ENCODE measurements at places on chromosomes 13 and 19.

GRCh38 chr19:3893509-3894179 lies 13.2 kb downstream of the ATCAY start:
- no peak for DNase-seq

- no peak for DNase-seq
These were observed 955.4 kb downstream of the EFNB2 start for GRCh38 chr13:105579821-105580710.

- no peak for DNase-seq
These were observed 28.8 kb downstream of the ACTN4 start for GRCh38 chr19:38676023-38676877.

DNA sequence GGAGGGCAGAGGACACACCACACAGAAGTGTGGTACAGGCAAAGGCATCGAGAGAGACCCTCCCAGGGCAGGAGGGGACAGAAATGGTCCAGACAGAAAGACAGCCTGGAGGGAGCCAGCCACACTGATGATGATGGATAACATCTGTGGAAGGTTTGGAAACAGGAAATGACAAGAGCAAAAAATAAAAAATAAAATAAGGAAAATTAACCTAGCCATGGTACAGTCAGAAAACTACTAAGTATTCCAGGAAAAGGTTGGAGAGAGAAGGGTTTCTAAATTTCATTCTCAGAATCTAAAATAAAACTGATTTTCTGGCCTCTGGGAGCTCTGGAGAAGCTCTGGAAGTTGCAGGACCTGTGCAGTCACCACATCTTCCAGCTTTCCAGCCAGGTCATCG lies 115.2 kb upstream of the VSTM2B start:
- no peak for DNase-seq

DNA sequence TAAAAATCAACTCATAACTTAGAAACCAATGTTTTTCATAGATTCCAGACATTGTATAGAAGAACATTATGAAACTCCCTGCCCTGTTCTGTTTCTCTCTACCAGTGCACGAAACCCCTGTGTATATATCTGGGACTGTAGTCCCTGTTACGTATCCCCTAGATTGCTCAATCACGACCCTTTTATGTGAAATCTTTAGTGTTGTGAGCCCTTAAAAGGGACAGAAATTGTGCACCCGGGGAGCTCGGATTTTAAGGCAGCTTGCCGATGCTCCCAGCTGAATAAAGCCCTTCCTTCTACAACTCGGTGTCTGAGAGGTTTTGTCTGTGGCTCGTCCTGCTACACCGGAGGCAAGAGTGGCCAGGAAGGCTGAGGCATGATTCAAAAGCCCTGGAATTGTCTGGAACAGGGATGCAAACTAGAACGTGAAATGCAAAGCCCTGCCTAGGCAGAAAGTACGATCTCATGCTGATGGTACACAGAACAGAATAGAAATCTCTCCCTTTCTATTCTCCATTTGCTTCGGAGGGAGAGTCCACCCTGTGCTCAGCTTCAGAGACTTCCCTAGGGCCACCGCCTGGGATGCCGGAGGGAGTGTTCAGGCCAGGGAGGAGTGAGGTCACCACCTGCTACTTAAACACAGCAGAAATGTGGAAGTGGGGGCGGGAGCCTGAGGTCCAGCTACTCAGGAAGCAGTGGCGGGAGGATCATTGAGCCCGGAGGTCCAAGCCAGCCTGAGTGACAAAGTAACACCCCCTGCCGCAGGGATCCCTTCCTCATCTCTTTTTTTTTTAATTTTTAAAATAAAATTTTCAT lies 758 bp upstream of the ZNF888 start:
- no peak for DNase-seq

DNA sequence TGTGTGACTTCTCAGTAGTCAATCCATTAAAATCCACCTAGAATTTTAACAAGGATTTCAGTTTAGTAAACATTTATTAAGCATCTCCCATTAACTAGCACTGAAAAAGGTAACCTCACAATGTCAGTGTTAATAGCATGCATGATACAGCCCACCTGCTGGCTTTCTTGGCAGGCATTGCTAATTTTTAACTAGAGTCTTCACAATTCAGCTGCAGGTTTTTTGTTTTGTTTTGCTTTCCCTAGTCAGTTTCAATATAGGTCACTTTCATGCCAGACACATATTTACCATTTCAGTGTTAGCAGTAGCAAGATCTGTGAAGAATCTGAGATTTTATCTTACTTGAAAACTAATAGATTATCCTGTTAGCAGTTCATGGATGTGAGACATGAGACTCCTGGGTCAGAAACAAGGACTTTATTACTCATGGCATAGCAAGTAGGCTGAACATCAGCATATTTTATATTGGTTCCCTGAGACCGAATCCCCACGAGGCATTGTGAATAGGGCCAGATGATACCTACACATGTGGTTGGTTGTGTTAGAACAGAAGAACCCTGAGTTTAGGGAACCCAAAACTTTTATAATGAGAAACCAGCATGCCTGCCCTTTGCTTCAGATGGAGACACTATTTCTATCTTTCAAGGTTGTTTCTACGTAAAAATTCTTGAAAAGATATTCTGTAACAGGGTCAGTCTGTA lies 198.0 kb upstream of the HTR2A start:
- no peak for DNase-seq

DNA sequence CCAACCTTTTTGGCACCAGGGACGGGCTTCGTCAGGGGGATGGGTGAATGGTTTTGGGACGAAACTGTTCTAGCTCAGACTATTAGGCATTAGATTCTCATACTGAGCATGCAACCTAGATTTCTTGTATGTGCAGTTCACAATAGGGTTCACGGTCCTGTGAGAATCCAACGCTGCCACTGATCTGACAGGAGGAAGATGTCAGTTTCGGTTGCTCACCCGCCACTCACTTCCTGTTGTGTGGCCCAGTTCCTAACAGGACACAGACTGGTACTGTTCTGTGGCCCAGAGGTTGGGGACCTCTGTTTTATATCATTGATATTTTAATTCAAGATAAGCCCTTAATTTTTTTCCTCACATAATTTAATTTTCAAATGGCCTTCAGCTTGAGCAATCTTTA lies 26.7 kb upstream of the TDRD3 start:
- DNase-seq: no peak

DNA sequence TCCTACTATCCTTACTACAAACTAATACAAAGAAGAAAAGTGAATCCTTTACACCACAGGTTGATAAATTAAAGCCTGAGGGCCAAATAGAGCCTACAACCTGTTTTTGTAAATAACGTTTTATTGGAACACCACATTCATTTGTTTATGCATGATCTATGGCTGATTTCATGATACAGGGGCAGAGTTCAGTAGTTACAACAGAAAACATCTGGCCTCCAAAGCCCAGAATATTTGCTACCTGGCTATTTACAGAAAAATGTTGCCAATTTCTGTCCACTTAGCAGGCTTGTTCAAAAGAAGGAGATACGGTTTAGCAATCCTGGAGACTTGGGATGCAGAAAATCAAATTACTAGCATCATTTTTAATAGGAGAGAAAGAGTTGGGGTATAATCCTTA lies 24.1 kb downstream of the DCT start:
- DNase-seq: no peak

DNA sequence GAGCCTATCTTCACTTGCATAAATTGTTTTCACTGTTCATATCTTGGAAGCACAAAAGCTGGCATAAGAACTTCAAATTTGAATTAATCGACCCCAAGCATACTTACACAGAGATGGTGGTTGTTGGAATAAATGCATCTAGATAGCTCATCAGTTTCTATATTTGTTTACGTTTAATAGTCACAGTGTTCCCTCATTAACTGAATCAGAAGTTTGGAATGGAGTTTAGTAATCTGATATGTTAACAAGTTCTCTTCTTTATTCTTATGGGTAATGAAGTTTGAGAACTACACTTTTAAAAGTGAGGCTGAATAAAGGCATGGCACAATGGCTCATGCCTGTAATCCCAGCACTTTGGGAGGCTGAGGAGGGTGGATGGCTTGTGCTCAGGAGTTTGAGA lies 886.7 kb upstream of the PCDH20 start:
- no peak for DNase-seq

DNA sequence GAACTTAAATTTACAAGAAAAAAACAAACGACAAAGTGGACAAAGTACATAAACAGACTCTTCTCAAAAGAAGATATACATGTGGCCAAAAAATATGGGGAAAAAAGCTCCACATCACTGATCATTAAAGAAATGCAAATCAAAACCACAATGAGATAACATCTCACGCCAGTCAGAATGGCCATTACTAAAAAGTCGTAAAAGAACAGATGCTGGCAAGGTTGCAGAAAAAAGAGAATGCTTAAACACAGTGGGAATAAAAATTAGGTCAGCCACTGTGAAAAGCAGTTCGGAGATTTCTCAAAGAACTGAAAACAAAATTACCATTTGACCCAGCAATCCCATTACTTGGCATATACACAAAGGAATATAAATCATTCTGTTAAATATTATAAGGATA lies 132.7 kb downstream of the UGGT2 start:
- DNase-seq: no peak

DNA sequence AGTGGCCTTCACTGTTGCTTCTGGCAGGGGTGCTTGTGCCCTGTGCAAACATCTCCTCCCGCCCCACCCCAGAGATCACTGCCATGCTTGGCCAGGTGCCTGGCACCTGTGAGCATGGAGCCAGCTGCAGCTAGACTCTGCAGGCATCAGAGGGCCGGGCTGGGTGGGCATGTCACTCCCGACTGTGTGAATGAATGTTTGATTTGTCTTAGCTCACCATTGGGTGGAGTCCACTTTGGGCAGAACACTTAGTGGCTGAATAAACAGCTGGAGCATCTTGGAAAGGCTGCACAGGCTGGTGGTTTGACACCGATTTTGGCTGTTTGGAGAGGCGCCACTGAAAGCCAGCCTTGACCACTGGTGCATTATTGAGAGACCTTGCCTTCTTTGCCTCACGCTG lies 267.3 kb downstream of the DLEU7 start:
- DNase-seq: no peak

- DNase-seq: no peak
These were observed 4.9 kb upstream of the SBK3 start for GRCh38 chr19:55550321-55550650.

DNA sequence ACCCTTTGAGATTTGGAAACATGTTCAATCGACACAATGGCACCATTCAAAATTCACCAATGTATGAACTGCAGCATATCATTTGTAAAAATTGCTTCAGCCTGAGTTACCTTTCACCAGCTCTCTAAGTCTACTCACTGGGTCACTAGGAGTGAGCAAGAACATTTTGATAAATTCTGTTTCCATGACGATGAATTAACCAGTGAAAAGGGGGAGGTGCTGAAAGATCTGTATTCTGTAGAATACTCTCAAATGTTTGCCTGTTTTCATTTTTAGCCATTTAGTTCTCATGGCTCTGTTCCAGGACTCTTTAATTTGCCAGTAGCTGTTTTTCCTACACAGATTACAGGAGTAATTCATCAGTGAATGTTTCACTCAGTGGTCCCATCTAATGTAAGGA lies 883.4 kb downstream of the DIAPH3 start:
- DNase-seq: no peak

GRCh38 chr13:53368948-53369347 lies 340.3 kb downstream of the OLFM4 start:
- no peak for DNase-seq

- no peak for DNase-seq
These were observed 130.8 kb upstream of the PCDH20 start for GRCh38 chr13:61546413-61546812.

- no peak for DNase-seq
These were observed 103.1 kb downstream of the STK24 start for GRCh38 chr13:98473788-98474144.

- no peak for DNase-seq
These were observed 2.1 kb upstream of the PLVAP start for GRCh38 chr19:17379221-17379631.

DNA sequence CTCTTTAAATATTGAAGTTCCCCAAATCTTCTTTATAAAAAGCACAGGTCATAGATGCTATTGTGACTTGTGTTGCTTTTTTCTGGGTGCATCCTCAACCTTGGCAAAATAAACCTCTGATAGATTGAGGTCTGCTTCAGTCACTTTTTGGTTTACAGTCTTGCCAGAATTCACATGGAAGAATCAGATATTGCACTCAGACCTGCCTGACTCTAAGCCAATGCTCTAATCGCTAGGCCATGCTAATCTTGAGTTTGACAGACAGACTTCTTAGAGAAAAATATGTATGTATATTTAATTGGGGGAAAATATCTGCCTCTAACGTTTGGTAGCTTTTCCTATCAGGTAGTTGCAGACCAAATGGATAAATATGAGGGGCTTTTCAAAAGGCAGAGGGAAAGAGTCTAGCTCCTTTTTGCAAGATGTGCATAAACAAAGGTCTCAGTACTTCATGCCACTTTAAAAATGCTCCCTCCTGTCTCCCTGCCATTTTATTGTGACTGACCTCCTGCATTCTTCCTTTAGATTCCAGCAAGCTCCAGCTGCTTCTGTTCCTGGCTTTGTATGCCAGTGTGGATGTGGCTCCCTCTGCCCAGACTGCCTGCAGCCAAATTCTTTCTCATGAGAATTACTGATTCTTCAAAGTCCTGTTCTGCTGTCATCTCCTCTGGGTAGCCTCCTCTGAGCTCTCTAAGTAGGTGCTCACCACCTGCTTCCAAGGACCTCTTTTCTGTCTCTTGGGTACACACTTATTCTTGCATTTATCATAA lies 42.4 kb upstream of the RFC3 start:
- no peak for DNase-seq

- no peak for DNase-seq
These were observed 4.0 kb upstream of the UBE2M start for GRCh38 chr19:58562122-58563033.

DNA sequence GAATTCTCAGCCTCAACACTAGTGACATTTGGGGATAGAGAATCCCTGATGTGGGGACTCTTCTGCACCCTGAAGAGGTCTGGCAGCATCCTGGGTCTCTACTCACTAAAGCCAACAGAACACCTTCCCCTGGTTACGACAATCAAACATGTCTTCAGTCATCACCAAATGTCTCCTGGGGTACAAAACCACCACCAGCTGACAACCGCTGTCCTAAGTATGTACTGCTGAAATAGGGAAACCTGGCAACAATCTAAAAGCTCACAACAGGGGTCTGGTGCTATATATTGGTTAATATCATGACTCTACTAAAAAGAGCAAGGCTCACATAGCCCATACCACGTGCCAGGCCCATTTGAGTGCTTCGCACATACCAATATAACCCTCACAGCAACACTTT lies 13.4 kb downstream of the AKT2 start:
- DNase-seq: no peak

DNA sequence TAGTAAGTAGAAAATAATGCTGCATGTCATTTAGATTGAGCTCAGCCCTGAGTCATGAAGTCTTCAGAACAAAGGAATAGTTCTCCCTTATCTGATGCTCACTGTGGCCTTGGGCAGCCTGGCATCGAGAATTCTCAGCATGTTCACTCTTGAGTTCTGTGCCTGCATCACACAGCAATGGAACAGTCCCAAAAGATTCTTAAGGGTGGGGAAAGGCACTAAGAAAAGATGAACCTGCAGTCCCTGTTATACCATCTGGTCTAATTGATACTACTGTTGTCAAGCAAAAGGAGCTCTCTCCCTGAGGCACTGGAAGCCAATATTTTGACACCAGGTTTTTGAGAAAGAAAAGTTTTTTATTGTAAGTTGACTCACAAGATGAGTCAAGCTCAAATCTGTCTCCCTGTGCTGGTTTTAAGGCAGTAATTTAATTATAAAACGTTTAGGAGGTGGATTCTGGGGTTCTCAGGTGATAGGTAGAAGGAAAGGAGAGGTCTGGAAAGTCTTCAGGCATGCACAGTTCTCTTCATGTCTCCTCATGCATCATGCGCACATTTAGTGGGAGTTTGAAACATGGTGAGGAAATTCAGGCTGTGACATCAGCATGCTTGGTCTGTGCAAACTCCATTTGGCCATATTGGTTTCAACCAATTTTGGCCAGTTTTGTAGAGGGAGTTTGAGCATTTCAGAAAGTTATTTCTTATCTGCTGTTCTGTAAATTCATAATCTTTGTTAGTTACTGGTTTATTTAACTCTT lies 38.1 kb upstream of the ZNF766 start:
- DNase-seq: no peak

Data from stimulated activated CD8-positive, alpha-beta memory T cell treated with anti-CD3 and anti-CD28 coated beads, Interleukin-12 subunit alpha, Interleukin-12 subunit beta, amount 100 ng/mL, for 4 hours (primary cell).